ENCODE measurements at places on chromosomes 2 and 18.

DNA sequence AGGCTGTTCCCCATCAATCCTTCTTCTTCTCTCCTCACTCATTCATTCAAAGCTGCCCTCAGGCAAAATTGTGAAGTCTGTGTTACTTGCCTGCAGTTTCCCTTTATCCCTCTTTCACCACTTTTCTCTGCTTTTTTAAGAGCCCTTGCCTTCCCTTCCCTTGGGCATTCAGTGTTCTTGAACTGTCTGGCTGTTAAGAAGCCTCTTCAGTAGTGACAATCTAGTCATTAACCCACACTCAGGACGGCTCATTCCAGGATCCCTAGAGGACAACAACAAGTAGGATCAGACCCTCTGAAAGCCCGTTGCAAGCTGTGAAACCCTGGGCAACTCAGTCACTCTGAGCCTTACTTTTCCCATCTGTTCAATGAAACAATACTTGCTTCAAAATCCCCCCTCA, 615.7 kb downstream of the EPHA4 start:
- DNase-seq: no peak

DNA sequence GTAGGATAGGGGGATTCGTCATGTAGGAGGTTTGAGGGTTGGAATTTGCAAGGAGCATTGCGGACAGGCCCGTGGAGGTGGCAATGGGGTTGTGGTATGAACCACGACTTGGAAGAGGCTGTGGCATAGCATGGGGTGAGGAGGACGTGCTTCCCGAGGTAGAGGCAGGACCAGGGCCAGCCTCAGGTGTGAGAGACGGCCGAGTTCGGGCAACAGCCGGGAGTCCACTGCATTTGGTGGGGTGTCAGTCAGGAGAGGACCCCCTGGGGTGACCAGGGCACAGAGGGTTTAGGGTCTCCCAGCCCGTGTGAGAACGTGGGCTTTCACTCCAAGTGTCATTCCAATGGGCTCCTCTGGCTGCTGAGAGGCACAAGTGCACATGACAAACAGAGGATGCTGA, 339.0 kb downstream of the EIPR1 start:
- no peak for DNase-seq

DNA sequence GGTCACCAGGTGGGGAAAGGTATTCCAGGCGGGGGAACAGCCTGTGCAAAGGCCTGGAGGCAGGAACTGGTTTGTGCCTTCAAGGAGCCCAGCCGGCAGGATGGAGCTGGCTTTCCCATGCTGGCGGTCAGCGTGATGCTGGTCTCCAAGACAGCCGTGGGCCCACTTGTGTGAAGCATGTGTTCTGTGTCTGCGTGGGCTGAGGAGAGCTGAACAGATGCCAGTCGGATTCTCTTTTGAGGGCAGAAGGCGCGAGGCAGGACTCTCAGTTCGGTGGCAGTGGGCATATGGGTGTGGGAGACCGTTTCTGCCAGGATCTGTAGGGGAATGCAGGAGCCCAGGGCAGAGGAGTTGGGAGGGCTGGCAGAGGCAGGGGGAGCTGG, 191.6 kb downstream of the TWIST2 start:
- DNase-seq: no peak

DNA sequence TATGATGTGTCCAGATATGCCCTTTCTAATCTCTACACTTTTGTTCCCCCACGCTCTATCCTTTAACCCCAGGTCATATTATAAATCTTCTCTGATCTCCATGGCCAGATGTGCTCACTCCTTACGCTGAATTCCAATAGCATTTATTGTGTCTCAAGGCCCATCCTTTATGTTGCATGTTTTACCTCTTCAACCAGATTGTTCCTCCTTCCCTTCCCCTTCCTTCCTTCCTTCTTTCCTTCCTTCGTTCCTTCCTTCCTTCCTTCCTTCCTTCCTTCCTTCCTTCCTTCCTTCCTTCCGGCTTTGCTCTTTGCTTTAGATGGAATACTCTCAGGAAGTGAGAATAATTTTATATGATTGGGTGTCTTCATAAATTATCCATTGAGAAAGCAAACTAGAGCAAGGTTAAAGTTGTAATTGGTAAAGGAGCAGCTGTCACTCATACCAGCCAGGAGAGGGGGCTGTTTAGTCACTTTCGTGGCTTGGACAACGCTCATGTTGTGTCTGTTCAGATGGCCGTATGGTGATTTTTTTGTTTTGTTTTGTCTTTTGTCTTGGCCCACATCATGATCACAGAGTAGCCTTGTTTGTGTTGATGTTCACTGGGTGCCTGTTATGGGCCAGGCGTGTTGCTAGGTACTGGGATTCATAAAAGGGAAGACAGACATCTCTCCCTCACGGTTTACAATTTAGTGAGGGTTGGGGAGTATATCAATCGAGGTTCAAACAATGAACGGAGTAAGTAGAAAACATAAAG, 68.0 kb downstream of the DAW1 start:
- peak; percentile 67 for DNase-seq

DNA sequence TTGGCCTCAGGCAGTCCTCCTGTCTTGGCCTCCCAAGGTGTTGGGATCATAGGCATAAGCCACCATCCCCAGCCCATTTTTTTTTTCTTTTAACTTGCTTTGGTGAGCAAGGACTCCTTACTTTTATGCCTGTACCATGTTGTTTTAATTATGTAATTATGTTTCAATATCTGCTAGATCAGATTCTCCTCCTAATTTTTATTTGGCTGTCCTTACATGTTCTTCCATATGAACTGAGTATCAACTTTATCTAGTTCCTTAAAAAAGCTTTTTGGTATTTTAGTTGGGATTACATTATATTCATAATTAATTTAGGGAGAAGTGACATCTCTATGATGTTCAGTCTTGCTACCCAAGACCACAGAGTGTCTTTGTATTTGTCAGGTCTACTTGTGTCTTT, 16.3 kb downstream of the GPN1 start:
- DNase-seq: no peak

GRCh38 chr2:110848519-110849030, 116.2 kb downstream of the ACOXL start:
- DNase-seq: no peak

- DNase-seq: no peak
Observed at GRCh38 chr2:137873536-137874244, 90.6 kb upstream of the HNMT start.

DNA sequence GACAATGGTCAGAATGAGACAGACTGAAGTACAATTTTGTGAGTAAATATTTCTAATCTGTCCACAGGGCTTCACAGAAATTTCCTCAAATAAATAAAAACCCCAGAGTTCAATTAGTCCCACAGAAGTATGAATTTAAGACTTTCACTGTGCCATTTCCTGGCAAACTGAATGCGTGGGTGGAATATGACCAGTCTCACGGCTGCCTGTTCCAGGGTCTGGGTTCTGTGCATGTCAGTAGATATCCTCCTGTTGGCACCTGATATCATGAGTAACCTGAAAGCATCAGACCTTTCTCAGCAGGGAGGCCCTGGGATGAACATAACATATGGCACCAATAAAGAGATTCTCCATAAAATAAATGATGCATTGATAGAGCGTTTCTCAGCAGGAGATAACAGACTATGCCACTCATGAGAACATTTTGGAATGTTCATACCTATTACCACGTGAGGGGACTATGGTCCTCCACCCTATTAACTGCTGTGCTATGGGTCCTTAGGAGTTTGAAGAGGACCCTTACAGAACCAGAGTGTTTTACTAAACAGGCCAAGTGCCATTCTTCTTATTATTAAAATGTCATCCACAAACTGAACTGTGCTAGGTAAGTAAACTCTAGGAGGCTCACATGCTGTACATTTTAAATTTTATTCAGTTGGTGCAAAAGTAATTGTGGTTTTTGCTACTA, 10.6 kb upstream of the MALL start:
- no peak for DNase-seq

DNA sequence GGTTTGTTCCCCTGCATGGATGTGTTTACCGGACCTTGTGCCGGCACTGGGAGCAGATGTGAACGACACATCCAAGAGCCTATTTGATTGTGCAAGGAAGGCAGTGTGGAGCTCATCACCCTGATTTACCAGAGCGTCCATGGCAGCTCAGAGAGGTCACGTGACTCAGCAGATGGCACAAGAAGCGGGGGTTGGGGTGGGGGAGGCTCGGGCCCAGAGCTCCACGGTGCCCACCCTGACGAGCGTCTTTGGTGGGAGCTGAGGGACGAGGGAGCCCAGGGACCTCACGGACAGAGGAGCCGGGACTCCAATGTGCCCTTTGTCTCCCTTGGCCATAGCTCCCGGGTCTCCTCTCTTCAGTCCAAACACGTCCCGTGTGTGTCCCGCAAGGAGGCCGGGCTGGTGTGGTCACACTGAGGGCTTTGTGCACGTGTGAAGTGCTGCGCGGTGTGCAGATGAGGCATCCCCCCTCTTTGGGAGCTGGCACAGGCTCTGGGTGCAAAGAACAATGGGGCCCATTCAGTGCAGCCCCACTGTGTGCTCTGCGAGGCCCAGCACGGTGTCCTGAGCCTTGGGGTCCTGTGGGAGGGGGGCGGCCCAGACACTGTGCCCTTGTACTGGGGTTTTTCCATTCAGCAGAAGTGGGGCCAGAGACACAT, 15.5 kb downstream of the KCNIP3 start:
- DNase-seq: no peak

- DNase-seq: no peak
Observed at GRCh38 chr2:42556315-42556890, 12.0 kb upstream of the MTA3 start.

- no peak for DNase-seq
Observed at GRCh38 chr2:197307933-197308521, 2.6 kb downstream of the ANKRD44 start.

DNA sequence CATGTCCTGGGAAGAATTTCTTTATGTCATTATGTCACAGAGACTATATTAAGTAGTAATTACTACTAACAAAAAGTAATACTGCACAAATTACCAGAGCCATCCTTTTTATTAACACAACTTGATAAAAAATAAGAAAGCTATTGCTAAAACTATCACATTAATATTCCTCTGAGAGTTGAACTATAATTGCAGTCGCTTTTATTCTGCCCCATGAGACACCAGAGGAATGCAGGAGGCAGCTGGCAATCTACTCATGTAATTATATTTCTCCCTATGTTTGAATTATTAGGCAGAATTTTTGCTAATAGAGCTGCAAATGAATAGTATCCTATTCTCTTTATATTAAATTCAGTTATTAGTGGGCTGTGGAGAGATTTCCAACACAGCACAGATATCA, 220.7 kb downstream of the LRRTM4 start:
- no peak for DNase-seq

DNA sequence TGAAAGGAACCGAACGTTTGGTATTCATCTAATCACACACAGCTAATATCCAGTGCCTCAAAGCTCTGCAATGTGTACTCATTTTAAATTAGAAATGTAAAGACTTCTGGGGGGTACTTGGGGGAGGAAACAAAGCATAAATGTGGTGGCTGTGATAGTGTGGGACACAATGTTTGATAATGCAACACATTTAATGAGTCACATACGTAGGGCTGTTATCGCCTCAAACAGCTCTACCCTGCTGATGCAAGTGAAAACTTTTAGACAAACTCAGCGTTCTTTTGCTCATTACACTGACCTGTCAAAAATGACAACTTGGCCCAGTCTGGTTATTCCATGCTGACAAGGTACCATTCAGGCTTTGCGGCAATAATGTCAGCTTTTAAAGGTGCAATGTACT, 1227.1 kb upstream of the CELF4 start:
- DNase-seq: no peak

DNA sequence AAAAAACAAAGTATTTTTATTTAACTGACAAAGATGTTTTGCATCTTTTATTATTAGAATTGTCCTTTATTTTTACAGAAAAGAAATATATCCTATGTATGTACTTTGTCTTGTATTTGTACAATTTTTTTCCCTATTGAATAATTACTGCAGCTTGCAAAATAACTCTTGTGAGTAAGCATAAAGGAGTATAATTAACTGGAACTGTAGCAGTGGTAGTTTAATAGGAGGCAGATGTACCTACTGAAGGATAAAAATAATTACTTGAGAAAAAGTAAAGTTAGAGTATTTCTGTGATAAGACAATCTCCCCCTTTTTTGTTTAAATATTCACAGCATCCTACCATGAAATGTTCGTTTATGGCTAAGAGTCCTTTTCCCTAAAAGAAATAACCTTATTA, 34.7 kb downstream of the EHBP1 start:
- no peak for DNase-seq

- DNase-seq: no peak
Observed at GRCh38 chr2:191295088-191295487, 49.9 kb downstream of the MYO1B start.

DNA sequence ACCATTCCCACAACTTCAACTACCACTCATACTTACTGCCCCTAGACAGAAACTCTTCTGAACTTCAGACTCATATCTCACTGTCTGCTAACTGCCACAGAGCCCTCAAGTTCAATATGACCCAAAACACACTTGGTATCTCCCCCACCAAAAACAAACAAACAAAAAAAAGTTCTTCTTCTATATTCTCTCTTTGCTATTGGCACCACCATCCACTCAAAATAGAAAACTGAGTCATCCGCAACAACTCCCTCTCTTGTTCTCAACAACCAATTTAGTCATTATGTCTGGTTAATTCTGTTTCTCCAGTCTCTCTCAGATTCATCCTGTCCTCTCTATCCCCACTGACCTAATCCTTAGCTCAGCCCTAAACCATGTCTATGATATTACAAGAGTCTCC, 7.2 kb upstream of the DCTN1 start:
- DNase-seq: no peak

DNA sequence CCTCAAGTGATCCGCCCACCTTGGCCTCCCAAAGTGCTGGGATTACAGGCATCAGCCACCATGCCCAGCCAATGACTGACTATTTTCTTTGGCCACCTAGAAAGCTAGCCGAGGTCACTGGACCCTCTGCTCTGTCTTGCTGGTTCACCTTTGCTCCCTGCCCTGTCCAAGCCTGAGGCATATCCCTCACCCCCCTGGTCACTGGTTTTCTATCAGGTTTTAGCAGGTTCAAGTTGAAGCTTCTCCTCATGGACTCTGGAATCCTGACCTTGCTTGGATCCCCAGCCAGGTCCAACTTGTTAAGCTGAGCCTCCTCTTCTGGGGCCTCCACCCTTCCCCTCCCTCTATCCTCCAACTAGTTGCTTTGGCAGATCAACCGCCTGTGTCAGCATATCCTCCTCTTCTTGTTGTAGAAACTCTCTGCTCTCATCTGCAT, 33.4 kb downstream of the PAX8 start:
- DNase-seq: no peak

DNA sequence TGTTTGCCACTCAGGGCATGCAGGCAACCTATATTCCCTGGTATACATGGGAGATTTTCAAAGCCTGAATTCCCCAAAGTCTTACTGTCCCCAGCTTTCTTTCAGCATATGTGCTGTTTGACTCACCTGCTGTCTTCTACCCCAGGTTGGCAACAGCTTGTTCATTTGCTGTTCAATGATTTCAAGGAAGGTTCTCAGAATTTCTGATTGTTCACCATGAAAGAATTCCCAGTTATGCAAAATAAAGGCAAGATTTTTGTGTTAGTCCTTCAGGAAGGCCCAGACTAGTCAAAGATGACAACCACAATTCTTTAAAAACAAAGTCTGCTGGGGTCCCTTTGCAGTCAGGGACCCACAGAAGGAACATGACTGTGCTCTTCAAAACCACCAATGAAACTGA, 1057.8 kb upstream of the CDH2 start:
- no peak for DNase-seq

- DNase-seq: no peak
Observed at GRCh38 chr2:54818226-54818625, 94.8 kb downstream of the EML6 start.

Measured in neuronal stem cell (in vitro differentiated cells).